ENCODE measurements at places on chromosomes 11 and 22.

DNA sequence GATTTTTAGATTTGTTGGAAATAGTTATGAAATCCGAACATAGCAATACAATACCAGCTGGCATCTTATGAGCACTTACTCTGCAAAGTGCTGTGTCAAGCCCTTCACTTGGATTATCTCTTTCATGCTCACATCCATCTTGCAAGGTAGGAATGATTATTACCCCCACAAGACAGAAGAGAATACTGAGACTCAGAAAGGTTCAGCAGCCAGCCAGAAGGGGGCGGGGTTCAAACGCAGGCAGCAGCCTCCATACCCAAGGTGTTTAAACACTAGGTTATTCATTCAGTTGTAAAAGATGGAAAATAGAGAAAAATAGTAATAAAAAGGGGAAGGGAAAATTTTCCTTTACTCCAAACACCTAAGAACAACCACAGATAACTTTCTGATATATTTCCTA is 158.5 kb downstream of the CCDC34 start:
- no peak for ATAC-seq

GRCh38 chr11:14544611-14545010 is 24.4 kb upstream of the PSMA1 start:
- no peak for ATAC-seq

- ATAC-seq: no peak
Measured at GRCh38 chr11:126496576-126497337, 141.3 kb downstream of the ST3GAL4 start.

GRCh38 chr11:84420271-84420670 is 1134.1 kb upstream of the CCDC90B start:
- peak; percentile 38 for ATAC-seq

GRCh38 chr11:116840224-116840745 is 2.9 kb upstream of the APOA1 start:
- ATAC-seq: no peak

GRCh38 chr22:19844377-19845053 is 10.2 kb downstream of the GNB1L start:
- peak; percentile 90 for ATAC-seq

DNA sequence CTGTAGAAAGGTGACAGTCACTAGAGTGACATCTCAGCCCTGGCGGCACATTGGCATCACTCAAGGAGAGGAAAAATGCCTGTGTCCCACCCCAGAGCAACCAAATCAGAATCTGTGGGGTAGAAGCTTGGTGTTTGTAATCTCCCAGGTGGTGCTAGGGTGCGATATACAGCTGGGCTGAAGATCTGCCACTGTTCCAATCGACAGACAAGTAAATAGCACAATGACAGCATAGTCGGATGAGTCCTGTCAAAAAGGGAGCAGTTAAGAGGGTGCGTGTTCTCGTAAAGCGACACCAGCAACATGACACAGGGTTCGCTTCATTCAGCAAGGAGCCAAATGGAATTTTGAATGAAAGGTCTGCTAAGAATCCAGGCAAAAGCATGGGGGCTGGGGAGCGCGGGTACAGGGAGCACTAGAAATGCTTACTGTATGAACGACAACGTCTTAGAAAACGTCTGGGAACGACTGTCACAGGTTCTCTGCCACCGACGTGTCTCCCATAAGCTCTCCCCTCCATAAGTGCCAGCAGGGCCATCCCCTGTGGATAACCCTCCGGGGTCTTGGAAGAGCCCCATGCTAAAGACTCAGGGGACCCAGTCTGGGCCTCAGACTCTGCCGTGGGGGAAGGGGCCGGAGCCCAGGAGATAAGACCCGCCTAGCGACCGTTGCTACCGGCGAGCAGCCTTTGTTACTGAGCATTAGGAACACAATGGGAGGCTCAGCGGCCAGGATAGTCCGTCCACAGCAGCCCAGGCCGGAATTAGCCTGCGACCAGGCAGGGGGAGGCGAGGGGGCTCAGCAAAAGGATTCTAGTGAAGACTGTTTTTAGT is 20.8 kb downstream of the ADA2 start:
- no peak for ATAC-seq

DNA sequence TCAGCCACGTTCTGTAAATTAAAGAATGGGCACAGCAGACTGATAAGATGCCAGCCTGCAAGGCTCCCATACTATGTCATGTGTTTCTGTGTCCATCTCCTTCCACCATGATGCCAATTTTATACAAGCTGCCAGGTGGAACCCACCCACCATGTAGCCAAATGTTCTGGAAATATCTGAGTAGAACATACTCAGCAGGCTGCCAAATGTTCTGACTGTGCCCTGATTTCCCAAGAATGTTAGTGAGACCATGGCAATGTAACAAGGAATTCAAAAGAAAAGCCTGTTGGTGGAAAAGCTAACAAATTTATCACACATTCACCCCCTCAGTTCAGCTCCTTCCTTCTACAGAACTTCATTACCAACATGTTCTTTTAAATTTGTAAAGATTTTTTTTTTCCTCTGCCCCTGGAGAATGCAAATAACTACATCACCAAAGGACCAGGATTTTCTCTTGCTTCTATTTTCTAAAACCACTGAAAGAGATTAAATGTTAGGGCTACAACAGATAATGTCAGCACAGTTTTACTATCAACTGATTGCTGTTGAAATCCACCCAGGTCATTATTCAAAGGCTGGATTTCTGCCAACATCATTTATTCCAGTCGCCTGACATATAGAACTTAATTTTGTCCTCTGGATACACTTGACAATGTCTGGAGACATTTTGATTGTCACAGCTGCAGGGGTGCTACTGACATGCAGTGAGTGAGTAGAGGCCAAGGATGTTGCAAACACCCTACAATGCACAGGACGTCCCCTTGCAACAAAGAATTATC is 3.1 kb downstream of the DMC1 start:
- no peak for ATAC-seq
